ENCODE measurements at places on chromosomes 11 and 22.

DNA sequence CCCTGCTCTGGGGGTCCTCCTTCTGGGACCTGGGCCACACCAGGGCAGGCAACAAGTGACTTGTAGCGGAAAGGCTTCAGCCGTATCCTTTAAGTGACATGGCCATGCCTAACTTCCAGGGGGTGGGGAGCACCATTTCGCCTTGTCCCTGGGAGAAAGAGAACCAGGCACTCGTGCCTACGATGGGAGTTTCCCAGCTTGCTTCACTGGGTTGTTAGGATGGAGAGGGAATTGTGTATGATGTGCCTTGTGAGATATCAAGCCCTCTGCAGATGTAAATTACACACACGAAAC lies 151.4 kb downstream of the CACNA1I start:
- no peak for DNase-seq

DNA sequence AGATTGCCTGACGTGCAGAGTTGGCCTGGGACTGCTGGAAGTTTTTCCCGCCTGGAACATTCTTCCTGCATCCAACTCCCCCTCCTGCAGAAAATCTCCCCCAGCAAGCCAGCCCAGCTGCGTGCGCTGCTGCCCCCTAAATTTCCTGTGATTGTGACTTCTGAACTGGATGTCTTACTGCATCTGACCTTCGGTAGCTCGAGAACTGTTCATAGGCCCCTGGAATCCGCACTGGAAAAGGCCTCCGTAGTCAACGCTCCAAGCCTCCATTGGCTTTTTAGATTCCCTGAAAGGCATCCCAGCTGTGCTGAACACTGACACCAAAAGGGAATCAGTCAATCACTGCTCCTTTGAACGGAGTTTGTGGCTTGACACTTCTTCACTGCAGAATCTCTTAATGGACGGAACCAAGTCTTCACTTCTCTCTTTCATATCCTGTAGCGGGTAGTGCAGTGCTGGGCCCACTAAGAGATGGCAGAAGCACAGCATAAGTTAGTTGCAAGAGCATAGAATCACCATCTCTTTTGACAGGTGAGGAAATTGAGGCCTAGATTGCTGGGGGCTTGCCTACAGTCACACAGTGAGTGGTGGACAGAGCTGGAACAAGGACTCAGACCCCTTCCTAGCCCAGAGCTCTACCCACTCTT lies 14.2 kb upstream of the RASD2 start:
- no peak for DNase-seq

DNA sequence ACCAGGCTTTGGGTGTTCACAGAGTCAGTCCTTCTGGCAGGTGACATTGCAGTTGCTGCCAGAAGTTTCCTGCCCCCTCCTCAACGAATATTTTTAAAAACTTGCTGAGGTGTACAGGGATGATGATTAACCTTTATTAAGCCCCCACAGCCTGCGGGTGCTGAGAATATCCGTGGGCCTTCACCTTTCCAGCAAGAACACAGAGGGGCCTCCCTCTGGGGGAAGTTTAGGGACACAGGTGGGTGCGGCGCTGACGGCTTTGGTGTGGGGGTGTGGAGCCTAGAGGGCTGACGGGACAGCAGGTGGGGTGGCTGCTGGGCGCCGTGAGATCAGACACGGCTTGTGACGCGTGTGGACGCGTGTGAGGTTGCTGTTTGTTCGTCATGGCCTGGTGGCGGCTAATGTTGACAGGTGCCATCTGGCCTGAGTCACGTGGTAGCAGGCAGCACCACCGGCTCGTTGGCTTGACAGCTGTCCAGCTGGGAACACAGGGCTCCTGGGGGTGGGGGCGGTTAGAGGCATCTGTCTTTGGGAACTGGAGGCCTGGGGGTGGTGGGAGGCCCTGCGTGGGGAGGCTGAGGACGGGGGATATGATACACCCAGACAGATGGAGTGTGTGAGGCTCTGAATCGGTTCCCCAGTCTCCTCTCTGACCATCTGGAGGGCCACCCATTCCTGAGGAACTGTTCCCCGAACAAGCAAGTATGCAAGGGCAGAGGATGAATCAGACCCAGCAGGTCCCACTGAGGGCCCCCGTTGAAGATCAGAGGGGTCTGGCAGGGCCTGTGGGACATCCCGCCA lies 12.5 kb upstream of the LRRC10B start:
- no peak for DNase-seq

GRCh38 chr11:117905524-117905923 lies 23.7 kb downstream of the TMPRSS13 start:
- no peak for DNase-seq

- DNase-seq = no peak
Measured at GRCh38 chr11:35013514-35014233, 97.3 kb downstream of the PDHX start.

GRCh38 chr11:92558323-92558722 lies 333.7 kb downstream of the FAT3 start:
- no peak for DNase-seq

- no peak for DNase-seq
Measured at GRCh38 chr11:59195586-59195985, 17.1 kb downstream of the MPEG1 start.

DNA sequence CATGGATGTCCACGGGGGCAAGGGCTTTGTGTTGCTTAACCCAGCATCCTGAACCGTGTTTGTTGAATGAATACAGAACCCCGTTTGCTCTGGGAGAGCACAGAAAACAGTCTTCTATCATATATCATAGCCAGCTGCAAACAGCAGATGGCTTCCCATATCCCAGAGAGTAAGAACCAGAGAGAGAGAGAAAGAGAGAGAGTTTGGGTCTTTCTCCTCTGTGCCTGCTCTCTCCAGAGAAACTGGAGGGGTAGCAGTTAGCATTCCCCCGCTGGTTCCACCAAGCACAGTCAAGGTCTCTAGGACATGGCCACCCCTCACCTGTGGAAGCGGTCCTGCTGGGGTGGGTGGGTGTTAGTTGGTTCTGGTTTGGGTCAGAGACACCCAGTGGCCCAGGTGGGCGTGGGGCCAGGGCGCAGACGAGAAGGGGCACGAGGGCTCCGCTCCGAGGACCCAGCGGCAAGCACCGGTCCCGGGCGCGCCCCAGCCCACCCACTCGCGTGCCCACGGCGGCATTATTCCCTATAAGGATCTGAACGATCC lies 440 bp upstream of the TIMP3 start:
- DNase-seq = no peak

DNA sequence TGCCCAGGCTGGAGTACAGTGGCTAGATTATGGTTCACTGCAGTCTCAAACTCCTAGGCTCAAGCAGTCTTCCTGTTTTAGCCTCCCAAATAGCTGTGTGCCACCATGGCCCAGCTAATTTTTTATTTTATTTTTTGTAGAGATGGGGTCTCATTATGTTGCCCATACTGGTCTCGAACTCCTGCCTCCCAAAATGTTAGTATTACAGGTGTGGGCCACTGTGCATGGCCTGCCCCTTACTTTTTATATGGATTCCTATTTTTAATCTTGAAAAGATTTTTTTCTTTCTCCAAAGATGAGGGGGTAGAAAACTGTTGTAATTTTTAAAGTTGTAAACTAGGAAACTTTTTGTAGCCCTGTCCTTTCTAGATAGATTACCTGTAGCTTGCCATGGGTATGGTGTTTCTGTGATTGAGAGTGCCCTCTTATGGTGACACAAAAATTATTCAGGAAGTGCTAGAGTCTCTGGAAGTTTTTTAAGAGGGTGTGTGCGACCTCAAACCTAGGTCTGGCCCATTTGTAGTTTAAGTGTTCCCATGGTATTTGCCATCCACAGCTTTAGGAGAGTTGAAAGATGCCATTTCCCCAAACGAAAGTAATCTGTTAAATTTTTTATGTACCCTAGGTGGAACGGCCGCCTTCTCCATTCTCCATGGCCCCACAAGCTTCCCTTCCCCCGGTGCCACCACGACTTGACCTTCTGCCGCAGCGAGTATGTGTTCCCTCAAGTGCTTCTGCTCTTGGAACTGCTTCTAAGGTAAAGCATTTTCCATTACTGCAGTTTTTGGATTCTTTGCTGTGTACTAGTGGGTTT lies 32.4 kb downstream of the MCAM start:
- DNase-seq = peak; percentile 71

DNA sequence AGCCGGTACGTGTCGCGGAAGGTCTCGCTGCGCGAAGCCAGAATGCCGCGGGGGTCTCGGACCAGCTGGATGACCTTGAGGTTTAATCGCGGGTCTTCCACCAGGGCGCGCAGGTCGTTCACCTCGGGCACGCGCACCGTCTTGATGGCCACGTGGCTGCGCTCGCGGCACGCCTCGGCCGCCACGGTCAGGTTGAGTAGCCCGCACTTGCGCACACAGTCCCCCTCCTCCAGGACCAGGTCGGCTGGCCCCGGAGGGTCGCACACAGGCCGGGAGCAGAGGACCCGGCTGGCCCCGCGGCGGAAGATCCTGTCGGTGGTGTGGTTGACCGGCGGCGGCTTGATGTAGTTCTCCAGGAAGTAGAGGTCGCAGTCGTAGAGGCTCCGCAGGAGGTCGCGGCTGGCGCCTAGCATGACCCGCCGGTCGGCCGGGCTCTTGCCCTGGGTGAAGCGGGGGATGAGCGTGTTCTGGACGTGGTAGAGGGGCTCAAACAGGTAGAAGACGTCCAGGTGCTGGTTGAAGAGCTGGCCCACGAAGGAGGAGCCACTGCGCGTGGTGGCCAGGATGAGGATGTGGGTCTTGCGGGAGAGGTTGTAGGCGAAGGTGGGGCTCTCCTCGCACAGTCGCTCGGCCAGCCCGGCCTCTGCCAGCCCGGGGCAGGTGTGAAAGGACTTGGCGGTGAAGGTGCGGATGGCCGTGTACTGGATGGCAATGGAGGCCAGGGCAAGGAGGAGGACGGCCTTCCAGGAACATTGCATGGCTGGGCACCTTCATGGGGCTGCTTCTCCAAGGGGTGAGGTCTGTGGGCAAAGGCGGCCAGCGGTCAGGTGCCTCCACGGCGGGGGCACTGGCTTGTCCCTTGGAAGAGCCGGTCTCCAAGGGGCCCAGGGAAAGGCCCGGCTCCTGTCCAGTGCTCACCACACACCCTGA lies 15.0 kb downstream of the CHST1 start:
- no peak for DNase-seq

GRCh38 chr11:100639140-100639539 lies 47.9 kb upstream of the ARHGAP42 start:
- DNase-seq = no peak

DNA sequence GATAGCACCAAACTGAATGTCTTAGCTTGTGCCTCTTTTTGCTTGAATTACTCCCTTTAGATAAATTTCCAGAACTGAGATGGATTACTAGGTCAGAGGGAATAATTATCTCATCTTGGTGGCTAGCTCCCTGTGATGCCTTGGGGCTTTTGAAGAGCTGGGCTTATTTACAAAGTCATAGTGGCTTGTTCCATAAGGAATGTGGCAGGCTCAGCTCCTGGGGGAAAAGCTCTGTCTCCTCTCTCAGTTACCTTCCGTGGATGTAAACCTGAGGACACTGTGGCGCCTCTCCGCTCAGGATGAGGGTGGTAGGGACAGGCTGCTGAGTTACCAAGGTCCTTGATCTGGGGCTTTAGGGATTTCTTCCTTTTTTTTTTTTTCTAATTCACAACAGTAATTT lies 121.7 kb downstream of the PARVA start:
- no peak for DNase-seq

DNA sequence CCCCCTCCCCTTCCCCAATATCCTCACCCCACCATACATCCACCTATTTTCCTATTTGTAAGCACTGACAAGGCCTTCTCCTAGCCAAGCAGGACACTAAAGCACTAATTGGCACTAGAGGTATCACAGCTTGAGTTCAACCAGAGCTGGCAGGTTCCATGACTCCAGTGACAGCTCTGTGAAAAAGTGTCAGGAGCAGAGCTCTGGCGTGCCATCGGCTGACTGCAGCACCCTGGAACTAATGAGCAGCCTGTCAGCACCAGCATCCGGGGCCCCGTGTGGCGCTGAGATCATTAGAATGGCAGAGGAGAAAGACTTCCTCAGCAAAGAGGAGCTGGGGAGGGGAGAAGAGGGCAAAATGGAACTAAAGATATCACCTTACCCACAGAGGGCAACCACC lies 847.4 kb downstream of the NTM start:
- DNase-seq = no peak

- DNase-seq = no peak
Measured at GRCh38 chr11:46277313-46277621, 195 bp upstream of the CREB3L1 start.

DNA sequence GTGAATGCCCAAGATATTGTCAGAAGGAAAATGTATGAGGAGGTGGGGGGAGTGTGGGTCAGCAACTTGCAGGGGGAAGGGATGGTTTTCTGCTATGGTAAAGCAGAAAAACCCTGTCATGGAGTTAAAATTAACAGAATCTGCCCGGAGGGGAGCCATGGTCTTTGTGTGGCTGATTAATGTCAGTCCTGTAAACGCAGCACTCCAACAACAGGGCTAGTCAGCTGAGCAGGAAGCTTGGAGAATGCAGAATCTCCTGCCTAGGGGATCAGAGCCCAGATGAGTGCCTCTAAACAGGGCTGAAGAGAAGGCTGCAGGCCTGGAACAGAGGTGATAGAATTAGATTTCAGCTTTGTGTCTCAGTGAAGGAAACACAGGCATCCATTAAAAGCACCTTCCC lies 140.9 kb upstream of the MTNR1B start:
- DNase-seq = no peak

DNA sequence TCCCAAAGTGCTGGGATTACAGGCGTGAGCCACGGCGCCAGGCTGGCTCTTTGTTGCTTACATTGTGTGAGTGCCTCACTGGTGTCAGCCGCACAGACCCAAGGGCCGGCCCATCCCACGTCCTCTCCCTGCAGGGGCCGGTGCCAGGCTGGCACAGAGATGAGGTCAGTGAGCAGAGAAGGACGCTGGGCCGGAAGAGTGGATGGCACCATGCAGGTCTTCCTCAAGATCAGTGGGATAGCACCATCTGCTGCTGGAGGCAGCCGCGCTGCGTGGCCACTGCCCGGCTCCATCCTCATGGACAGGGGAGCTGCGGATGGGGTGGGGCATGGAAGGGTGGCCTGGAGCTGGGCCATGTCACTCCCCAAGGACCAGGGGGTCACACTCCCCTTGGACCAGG lies 22.0 kb upstream of the FGF4 start:
- no peak for DNase-seq

DNA sequence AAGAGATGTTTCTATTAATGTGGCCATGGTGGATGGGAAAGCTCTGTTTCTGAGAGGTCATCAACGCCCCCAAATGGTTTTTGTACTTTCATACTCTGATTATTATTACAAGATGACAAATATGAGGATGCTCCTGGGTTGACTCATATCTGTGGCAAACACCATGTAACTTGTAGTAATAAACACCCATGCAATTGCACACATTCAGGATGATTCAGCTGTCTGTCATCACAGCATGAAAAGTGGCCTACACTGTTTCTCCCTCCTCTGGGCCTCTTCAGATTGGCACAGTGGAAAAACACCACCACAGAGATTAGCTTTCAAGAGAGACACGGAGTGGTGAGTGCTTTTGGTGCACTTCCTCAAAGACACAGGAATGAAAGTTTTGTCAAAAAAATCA lies 85.4 kb downstream of the MTNR1B start:
- DNase-seq = no peak

GRCh38 chr11:22006901-22007300 lies 186.0 kb upstream of the ANO5 start:
- DNase-seq = no peak

GRCh38 chr22:46064228-46064965 lies 85.9 kb upstream of the PPARA start:
- DNase-seq = no peak
